Activated T-cell treated with anti-CD3 and anti-CD28 coated beads for 24 hours (primary cell): ENCODE measurements at places on chromosomes 12 and 14.

DNA sequence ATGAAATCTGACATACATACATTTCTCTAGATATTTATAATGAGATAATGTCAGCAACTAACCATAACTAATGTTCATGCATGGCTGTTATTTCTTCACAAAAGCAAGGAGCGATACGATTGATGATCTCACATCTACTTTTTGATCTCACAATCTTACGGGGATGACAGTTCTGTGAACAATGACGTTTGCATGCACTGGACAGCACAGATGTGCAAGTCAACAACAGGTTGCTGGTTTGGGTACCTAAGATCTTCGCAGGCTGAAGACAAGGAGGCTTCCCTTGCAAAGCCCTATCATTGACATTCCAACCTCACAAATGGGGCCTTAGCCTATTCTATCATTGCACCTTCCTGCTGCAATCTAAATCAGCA, 53.6 kb downstream of the C12orf42 start:
- no peak for DNase-seq

DNA sequence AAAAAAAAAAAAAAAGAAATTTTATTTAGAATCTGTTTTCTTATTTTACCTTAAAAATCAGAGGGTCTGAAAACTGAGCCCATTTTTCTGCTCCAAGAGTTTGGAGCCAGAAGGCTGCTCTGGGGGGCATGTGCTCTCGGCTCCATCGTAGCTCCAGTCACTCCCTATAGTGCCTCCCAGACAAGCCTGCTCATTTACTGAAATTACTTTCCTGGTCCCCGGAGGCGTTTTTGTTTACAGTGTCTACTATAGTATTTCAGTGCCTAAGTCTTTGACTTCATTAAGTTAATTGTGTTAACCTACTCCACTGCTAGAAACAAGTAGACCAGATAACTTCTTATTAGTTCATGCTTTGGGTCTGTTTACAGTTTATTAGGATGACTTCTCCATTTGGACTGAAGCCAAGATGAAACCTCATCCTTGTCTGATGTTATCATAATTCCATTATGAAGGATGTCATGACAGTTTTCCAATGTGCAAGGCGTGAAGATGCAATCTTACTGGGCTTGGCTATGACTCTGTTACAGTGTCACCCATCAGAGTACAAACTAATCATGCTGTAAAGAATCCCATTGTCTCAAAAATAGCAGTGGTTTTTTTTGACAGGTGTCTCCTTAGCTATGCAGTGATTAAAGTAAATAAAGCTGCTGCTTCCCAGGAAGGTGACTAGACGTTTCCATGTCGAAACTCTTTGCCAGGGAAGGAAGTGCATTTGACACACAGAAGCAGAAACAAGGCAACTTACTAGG, 182.3 kb downstream of the TMEM132C start:
- DNase-seq: no peak

GRCh38 chr14:64966976-64967375, 5.2 kb downstream of the RAB15 start:
- no peak for DNase-seq

DNA sequence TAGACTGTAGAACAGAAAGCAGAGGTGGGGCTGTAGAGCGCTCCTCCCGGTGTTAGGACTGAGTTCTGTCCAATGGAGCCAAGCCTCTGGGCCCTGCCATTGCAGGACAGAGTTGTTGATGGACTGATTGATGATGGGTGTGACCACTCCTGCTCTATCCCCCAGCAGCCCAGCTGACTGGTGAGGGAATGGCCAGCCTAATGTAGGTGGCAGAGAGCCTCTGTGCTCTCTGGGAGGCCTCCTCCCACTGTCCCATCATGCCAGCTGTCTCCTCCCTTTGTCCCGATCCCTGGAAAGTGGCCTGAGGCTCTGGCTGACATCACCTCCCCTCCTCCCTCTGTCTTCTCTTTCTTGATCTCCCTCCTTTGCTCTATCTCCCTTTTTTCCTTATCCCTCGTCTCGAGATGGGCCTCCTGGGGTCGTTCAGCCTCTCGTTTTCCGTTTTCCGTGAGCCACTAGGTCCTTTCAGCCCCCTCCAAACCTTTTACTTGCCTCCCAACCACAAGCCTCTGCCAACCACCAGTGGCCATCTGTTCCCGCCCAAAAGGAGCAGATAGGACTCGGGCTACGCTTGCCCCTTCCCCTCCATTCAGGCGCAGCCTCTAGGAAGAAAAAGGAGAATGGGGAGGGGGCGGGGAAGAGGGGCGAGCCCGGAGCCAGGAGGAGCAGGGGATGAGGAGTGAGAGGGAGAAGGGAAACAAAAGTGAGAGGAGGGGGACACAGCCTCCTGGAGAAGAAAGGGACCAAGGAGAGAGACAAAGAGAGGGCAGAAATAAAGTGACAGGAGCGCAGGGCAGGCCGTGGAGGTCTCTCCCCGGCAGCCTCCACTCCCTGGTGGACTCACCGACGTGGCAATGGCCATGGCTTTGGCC, 572 bp downstream of the EFS start:
- no peak for DNase-seq

DNA sequence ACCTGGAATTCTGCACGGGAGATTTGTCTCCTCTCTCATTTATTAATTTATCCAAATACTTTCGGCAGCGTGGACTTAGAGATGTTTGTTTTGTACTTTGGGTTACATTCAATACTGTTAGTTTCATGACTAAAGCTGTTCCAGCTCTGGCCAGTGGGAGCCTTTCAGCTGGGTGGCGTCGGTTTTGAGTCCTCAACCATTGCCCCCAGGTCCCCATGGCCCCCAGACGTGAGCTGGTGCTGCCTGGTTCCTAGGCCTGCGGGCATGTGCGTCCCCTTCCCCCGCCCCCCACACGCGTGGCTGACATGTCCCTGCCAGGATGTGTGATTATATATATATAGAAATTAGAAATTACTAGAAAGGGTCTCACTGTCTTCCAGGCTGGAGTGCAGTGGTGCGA, 48.2 kb downstream of the KIF26A start:
- DNase-seq: no peak

- no peak for DNase-seq
Measured at GRCh38 chr14:92850492-92850891, 56.4 kb downstream of the GOLGA5 start.

DNA sequence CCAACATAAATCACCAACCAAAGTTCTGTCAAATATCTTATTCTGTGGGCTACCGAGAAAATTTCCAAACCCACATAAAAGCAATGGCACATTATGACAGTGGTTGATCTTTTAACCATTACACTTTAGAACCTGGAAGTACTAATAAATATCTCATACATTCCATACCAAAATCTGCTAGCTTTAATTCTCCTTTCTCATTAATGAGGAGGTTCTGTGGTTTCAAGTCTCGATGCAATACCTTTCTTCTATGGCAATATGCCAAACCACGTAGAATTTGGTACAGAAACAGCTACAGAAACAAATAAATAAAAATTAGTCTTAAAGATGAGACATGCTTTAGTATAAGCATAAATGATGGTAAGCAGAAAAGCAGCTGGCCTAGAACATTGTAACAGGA, 100.7 kb downstream of the ELK3 start:
- DNase-seq: no peak

DNA sequence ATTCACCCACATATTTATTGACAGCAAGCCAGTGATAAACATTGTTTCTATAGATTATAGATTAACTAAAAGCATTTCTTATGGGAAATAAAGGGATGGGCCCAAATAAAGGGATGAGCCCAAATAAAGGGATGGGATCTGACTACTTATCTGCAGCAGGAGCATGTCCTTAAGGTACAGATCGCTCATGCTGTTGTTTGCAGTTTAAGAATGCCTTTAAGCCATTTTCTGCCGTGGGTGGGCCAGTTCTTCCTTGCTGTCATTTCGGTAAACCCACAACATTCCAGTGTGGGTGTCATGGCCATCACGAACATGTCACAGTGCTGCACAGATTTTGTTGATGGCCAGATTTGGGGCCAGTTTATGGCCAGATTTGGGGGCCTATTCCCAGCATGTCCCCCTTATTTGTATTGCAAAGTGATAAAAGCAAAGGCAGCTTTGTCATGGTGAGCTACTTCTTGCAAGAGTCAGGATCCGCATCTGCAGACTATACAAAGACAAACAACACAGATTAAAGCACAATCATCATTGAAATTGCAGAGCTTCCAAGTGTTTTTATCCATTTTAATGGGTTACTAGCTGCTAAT, 700.7 kb downstream of the LRFN5 start:
- DNase-seq: no peak

DNA sequence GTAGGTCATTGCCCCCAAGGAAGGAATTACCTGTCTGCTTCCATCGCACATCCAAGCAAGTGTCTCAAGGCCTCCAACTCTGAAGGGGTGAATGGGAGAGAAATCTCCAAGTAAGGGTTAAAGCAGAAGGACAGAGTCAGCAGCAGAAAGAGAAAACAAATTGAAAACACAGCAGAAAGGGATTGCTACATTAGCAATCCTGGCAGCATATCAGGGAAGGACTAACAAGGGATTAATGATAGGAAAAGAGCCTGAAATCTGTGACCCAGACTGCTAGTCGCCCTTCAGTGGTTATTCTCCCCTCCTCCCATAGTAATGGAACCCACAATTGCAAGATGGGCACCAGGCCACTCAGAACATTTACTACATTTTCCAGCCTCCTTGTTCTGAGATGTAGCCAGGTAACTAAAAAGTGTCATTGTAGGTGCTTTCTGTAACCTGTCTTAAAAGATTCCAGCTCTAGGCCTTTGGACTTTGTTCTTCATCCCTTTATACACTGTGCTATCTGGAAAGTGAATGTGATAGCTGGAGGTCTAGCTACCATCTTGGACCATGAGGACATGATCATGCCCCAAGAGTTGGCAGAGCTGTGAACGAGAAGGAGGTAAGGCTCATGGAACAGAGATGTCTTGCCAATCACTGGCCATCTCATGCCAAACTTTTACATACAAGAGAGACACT, 36.0 kb downstream of the MAP3K9 start:
- no peak for DNase-seq

GRCh38 chr14:45251912-45252311, 1.1 kb downstream of the MIS18BP1 start:
- DNase-seq: no peak

- DNase-seq: no peak
Measured at GRCh38 chr14:63852271-63852816, 460 bp upstream of the SYNE2 start.

DNA sequence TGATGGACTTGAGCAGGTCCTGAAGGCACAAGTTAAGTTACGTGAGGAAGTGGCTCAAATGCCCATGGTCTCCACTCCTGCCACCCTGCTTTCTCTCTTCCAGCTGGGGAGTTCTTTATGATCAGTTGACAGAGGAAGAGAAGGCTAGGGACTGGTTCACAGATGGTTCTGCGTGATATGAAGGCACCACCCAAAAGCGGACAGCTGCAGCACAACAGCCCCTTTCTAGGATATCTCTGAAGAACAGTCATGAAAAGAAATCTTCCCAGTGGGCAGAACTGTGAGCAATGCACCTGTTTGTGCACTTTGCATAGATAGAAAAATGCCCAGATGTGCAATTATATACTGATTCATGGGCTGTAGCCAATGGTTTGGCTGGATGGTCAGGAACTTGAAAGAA, 162.4 kb upstream of the FSCB start:
- DNase-seq: no peak

- DNase-seq: no peak
Measured at GRCh38 chr12:11687528-11687927, 38.1 kb downstream of the ETV6 start.

DNA sequence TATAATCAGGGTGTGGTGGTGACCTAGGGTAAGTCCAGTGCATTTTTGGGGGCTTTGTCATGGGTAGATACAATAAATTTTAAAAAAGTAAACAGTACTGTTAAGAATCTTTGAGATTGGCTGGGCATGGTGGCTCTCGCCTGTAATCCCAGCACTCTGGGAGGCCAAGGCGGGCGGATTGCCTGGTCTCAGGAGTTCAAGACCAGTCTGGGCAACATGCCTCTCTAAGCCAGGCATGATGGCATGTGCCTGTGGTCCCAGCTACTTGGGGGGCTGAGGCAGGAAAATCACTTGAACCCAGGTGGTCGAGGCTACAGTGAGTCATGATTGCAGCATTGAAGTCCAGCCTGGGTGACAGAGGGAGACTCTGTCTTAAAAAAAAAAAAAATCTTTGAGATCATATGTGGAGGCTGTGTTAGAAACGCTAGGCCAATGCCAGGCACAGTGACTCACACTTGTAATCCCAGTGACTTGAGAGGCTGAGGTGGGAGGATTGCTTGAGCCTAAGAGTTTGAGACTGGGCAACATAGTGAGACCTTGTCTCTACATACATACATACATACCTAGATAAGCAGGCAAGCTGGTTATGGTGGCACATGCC, 67.7 kb downstream of the PRKCH start:
- DNase-seq: no peak

DNA sequence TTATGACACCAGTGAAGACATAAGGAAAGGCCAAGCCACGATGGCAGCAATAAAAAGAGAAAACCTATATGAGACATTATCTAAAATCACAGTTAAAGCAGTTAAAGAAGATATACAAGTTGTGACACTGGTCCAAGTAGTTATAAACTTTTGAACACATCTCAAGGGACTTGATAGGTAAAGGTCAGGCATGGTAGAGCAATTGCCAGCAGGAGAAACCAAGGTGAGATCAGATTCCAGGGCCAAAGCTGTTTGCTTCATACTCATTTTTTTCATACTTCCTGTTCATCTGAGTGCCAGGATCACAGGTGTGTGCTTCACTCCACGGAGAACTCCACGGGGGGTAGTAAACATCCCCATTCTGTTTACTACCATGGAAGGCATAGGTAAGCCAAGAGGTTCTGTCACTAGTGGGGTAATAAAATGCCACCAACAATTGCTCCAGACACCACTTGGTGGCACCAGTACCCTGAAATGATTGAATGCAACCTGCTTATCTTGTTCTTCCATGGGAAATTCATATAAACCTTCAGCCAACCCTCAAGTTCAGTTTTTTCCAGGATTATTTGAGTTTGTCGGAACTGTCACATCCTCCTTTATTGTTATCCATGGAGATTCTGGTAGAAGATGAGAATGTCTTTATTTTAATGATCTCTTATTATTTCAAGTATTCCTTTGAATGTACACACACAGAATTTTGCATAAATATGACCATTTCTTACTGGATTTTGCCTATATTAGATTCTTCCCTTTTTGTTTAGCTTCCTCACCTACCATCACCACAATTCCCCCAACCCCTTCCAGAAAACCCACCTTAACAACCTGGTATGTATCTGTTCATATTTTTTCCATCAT, 59.2 kb upstream of the TSPAN8 start:
- DNase-seq: no peak

DNA sequence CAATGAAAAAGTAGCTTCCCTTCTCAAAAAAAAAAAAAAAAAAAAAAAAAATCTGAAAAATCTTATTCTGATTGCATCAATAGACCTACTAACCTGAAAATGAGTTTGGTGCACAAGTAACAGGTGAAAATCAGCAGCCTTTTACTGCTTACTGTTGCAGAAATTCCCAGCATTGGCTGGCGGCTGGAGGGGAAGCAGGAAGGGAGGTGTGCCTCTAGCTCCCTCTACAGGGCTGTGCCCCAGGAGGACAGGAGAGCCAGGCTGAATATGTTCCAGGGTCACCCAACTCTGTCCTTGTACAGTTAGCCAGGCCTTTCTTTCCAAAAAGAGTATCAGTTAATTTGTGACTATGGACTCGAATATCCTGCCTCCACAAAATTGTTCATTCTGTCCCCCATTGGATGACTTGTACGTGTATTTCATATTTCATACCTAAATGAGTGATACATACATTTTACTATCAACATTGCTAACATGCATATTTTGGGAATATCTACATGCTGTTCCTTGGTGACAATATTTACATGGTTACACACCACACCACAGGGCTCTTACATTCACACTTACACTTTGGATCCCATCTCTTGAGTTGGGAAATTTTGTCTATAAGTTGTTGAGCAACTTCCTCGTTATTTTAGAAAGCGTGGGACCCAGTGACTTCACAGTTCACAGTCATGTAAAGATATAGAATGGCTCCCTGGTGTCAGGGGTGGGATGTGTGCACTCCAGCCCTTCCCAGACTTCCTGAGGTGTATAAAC, 124.8 kb downstream of the SAMD4A start:
- DNase-seq: peak; percentile 32
